Activated T-cell treated with anti-CD3 and anti-CD28 coated beads, Interleukin-2, amount 50 U/mL, for 72 hours (primary cell): ENCODE measurements at places on chromosomes 11 and 22. TPM values are rescaled to one million over a fixed set of nuclear protein-coding genes. Genes with fewer than 3 reads are reported as not detected.
A peak's percentile ranks its signal among the peaks of the same experiment; 100 is the strongest.

GRCh38 chr11:108142304-108142703 is 20.9 kb downstream of the ACAT1 start:
- no peak for DNase-seq

DNA sequence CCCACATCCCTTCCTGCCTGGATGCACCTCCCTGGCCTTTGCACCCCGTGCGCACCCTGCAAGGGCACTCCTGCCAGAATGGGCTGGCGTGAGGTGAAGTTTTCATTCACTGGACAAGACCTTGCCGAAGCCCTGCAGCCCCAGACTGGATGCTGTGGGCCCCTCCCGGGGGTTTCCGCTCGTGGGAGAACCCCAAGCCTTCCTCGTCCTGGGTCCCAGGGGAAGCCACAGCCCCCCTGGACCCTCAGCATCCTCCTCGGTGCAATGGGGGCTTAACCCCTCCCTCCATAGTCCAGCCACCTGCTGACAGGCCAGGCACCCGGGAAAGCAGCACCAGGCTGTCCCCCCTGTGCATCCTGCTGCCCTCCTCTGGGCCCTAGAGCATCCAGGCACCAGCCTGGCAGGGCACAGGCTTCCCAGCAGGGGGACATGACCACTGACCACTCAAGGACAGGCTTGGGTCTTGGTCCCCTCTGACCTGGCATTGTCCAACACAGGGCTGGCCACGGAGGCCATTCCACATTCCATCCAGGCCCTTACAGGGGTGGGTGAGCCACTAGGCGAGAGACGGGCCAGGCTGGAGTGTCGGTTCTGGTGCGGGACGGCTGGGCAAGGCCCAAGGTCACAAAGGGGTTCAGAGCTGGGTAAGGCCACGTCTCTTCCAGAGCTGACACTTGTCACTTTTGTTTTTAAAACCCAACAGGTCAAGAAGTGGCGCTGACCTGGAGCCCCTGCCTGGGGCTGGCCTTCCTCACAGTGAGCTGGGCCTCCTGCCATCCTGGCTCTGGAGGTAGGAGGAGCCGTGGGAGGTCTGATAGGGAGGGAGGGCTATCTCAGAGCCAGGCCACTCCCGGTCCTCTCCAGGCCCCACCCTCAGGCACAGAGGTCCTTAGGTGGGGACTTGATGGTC is 41.5 kb upstream of the PPARA start:
- no peak for DNase-seq

DNA sequence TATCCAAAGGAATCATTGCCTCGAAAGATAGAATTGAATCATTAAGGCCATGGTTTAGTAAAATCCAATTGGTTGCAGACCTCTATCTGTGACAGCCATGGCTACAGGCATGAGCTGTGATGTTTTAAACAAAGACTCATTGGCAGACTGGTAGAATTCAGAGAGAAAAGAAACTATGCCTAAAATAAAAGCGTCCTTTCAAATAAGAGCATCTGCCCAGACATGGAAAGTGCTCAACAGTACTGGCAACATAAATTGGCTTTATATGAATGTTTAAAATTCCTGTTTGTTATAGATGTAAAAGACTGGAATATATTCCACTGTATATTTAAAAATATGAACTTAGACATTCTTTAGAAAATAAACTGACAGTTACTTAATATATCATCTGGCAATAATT is 2034.2 kb downstream of the LRRC4C start:
- no peak for DNase-seq

DNA sequence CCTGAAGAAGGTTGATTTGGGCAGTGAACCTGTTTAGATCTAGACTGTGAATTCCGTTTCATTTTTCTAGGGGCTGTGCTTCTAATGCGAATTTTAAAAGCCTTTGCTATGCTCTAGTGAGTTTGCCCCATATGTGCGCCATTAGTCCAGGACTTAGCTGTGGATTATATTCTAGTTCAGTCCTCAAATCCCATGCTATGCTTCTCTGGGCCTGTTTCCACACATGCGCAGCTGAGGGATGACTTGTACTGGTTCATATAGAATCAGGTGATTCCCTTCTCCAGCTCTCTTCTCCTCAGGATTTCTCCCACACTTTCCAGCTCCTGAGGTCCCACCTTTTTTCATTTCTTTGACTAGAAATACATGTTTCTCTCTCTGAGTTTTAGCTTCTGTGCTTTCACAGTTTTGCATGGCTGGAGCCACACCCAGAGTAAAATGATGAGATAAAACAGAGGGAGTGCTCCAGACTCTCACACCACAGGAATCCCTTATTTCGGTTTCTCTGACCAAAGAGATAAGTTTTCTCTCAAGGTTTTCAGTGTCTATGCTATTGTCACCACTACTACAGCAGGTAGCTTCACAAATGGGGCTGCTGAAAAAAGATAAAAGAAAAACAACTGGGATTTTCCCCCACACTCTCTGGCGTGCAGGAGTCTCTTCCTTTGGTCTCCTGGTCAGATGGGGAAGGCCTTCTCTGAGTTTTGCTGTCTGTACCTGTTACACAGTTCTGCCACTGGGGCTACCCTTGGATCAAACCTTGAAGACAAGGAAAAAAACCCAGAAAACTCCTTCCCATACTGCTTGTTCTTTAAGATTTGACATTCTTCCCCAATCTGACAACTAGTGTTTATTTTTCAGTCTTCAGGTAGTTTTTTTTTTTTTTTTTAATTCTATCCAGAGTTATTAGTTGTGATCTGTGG is 96.2 kb upstream of the TEAD1 start:
- no peak for DNase-seq

- DNase-seq = no peak
These were observed 5.7 kb downstream of the C11orf54 start for GRCh38 chr11:93747122-93747521.

DNA sequence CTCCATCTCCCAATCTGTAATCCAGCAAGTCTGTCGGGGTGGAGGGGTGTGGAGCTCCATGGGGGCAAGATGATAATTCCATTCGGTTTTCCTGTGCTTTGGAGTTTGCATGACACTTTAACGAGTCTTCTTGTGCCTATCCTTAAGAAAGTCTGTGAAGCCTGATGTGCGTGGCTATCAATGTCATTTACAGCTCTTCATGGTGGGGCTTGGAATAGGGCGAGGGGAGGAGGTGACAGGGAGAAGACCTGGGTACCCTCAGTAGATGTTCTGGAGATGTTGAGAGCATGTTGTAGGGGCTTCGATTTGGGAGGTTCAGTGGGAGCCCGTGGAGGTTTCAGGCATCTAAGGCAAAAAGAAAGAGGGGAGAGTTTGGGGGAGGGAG is 579 bp upstream of the PHLDB1 start:
- no peak for DNase-seq

RAB39A gene
- total RNA-seq = not detected

- peak; percentile 69 for DNase-seq
These were observed 25.6 kb downstream of the YWHAH start for GRCh38 chr22:31969789-31970489.

GRCh38 chr11:924406-925157 is 1.1 kb upstream of the AP2A2 start:
- no peak for DNase-seq

DNA sequence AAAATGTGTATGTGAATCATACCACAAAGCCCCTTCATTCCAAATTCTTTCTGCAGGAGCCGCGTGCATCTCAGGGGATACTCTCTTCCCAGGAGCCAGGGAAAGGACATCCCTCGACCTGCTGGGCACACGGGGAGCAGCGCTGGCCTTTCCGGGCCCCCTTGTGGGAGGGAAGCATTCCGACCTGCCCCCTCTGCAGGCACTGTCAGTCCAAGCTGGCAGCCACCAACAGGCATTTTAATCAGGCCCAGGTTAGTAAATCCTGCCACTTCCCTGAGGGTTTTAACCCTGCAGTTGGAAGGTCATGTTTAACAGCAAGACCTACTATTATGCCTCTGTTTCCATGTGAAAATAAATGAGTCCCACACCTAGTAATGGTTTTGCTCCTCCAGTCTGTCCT is 391.5 kb downstream of the SHANK2 start:
- no peak for DNase-seq

PATE2 gene
- total RNA-seq = not detected

- DNase-seq = no peak
These were observed 24.0 kb downstream of the SWAP70 start for GRCh38 chr11:9687711-9688477.

DNA sequence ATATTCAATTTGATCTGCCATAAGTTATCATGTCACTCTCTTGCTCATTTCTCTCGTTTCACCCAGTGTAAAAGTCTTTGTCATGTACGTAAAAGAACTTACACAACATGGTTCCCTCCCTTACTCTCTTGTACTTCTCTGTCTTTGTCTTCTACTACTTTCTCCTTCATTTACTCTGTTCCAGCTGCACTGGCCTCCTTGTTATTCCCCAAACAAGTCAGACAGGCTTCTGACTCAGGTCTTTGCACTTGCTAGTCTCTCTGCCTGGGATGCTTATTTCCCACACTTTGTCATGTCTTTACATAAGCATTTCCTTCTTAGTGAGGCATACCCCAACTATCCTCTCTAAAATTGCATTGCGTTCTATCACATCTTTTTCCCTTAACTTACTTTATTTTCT is 117.3 kb downstream of the CYP2R1 start:
- DNase-seq = no peak
